Epithelial cell of proximal tubule (primary cell): ENCODE measurements at places on chromosomes 5 and 9.
A peak's percentile ranks its signal among the peaks of the same experiment; 100 is the strongest.

GRCh38 chr9:97744710-97745708, 47.9 kb upstream of the XPA start:
- DNase-seq: no peak

DNA sequence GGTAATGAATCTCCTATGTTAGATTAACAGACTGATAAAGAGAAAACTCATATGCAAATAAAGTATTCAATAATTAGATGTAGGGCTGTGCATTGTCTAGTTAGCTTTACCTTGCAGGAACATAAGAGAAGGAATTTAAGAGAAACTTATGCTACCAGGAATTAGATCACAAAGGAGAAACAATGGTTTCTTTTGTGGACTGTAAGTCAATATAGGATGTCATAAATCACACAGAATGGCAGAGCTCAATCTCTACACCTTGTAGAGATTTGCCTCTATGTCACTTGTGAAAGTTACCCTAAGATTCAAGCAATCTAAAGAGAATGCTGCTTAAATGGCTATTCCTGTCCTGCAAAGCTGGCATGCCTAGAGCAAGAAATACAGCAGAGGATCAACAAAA, 26.0 kb downstream of the SLCO4C1 start:
- DNase-seq: no peak

DNA sequence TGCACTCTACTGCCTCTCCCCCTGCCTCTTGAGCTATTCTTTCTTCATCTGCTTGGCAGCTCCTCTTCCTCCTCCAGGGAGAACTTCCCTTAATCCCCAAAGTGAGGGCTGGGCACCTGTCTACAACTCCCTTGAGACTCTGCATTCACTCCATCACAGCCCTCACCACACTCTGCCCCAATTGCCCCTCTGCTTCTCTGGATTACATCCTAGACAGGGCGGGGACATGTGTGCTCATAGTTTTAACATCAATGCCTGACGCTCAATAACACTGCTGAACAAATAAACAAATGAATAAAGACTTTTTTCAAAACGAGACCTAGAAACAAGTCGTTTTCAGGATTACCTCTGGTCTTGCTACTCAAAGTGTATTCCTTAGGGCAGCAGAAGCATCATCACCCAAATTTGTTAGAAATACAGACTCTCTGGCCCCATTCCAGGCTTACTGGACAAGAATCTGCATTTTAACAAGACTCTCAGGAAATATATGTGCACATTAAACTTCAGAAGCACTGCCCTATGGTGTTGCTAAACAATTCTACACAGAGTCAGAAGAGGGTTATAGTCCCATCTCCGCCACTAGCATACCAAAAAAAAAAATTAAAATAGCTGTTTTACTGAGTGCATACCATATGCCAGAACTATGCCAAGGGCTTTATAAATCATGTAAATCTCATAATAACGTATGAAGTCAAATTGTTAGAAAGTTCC, 115.6 kb downstream of the CDK5RAP2 start:
- no peak for DNase-seq

GRCh38 chr5:115069087-115069968, 100.4 kb downstream of the TRIM36 start:
- peak; percentile 15 for DNase-seq

- no peak for DNase-seq
Measured at GRCh38 chr5:175444905-175445456, 999 bp upstream of the DRD1 start.

- DNase-seq: no peak
Measured at GRCh38 chr9:79006546-79006945, 565.2 kb upstream of the TLE4 start.

- no peak for DNase-seq
Measured at GRCh38 chr5:116576053-116576713, 1.6 kb upstream of the SEMA6A start.

GRCh38 chr9:86687788-86688187, 259.5 kb downstream of the GAS1 start:
- DNase-seq: no peak

DNA sequence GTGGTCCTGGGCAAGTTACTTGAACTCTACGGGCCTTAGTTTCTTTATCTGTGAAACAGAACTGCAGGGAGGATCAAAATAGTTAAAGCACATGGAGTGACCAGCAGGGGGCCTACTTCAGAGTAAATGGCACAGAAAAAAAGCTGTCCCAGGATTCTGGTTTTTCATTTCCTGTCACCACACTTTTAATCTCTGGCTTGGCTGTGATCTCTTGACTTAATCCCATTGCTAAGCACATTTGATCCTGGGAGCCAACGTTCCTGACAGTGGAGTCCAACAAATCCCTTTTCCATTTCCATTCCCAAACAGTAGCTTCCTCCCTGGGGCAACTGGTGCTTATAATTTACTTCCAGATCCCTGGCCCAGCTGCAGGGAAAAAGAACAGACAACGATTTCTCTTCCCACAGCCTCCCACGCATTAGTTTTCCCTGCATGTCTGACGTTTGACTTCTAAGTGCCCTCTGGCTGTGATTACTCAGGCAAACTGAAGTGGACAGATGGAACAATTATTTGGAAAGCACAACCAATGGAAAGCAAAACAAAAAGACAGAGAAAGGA, 136.5 kb upstream of the STK32A start:
- peak; percentile 13 for DNase-seq

DNA sequence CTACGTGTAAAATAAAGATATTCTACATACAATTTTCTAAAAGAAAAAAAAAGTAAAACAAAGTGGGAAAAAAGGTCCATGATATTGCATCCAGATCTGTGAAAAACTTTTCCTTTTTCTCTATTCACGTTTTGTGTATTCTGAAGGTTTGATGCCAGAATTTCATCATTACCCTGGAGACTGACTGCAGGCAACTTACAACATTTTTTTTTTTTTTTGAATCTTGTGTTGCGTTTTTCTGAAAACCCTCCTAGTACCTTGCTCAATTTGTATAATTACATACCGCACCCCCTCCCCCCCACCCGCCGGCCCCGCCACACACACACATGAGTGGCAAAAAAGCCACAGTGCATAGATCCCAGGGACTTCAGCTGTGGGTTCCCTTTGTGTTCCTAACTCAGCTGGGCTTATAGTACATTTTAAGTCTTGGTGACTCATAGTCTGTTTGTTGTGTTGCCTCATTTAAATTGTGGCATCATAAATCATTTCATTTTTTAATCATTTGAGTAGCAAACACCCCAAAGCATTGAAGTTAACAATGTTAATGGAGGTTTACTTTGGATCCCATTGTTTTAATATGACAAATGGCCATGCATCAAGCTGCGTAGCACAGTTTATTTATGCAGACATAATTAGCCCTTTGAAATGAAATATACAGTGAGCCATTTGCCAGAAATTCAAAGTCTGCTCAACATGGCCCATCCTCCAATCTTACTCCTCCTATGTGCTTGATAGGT, 36.0 kb downstream of the PRDM6 start:
- no peak for DNase-seq

- no peak for DNase-seq
Measured at GRCh38 chr5:138968601-138969000, 93.5 kb upstream of the LRRTM2 start.

DNA sequence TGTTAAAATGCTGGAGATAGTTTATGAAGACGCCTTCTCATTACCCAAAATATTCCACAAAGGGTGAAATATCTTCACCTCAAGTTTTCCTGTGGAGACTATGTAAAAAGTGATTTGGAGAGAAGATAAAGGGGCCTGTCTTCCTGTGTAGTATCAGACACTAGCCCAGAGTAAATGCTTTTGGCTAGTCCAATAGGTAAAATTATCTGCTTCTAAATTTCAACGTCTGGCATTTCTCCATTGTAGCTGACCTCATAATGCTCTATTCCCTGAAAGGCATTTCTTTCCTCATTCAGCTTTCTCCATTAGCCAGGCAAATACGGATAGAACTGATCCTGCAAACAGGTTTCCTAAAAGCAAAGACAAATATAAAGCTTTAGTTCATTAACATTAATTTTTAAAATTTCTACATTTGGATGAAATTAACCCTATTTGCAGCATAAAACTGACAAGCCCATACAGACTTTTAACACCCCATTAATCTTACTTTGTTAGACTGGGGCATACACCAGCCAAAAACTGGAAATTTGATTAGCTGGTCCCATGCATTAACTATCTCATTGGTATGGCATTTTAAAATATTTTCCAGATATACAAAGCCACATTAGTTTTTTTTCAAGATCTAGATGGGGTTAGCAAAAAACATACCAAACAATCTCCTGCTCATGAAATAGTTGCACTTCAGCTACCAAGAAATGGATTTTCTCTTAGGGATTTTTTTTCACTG, 548.8 kb downstream of the EFNA5 start:
- no peak for DNase-seq

- DNase-seq: no peak
Measured at GRCh38 chr9:137956039-137956438, 78.5 kb downstream of the CACNA1B start.

DNA sequence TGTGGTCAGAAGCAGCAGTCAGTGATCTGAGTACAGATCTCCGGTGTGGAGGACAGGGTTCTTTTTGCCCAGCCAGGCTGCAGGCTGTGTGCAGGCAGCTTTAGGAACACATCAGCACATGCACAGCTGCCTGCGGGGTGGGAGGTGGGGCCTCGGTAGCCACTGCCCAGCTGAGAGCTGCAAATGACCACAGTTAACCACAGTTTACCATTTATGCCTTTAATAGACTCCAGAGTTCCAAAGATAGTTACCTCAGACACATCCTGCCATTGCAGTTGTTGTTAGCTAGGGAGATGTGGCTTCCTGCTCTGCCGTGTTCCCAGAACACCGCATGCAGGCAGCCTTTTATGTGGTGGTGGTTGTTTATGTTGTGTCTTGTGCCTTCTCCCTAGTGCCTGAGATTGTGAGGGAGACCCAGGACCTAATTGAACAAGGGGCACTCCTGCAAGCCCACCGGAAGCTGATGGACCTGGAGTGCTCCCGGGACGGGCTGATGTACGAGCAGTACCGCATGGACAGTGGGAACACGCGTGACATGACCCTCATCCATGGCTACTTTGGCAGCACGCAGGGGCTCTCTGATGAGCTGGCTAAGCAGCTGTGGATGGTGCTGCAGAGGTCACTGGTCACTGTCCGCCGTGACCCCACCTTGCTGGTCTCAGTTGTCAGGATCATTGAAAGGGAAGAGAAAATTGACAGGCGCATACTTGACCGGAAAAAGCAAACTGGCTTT, 10.2 kb downstream of the EXOC3 start:
- DNase-seq: no peak

GRCh38 chr5:69489246-69489645, 3.3 kb upstream of the OCLN start:
- DNase-seq: no peak
